ENCODE measurements at places on chromosomes 16 and 17.
A peak's percentile ranks its signal among the peaks of the same experiment; 100 is the strongest.

DNA sequence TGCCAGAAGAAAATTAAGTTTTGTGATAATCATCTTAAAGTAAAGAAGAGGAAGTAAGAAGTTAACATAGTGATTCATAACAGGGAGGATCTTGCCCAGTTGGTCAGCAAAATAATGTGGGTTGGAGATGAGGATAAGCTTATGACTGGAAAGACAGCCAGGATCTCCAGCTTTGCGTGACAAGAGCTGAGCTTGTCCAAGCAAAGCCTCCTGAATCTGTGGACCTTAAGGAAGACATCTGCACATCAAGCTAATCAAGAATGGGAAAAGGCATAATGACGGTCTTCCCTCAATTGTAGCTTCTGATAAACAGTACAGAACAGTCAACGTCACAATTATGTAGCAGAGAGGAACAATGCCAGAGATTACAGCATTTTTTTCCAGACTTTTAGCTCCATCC lies 744.7 kb upstream of the GOT2 start:
- DNase-seq: no peak

DNA sequence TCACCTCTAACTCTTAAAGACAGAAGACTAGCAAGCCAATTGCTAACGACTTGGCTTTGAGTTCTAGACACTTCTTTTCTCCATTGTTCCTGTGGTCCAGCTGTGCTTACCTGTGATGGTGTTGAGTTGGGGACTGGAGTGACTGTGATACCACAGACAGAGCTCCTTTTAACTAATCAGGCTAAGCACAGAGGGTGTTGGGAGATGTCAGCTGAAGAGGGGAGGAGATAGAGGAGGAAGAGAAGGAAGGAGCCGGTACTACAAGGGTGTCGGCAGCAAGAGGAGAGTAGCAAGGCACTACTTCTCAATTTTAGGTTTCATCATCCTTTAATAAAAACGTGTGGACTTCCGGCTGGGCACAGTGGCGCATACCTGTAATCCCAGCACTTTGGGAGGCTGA lies 5.1 kb upstream of the MYO1D start:
- no peak for DNase-seq

DNA sequence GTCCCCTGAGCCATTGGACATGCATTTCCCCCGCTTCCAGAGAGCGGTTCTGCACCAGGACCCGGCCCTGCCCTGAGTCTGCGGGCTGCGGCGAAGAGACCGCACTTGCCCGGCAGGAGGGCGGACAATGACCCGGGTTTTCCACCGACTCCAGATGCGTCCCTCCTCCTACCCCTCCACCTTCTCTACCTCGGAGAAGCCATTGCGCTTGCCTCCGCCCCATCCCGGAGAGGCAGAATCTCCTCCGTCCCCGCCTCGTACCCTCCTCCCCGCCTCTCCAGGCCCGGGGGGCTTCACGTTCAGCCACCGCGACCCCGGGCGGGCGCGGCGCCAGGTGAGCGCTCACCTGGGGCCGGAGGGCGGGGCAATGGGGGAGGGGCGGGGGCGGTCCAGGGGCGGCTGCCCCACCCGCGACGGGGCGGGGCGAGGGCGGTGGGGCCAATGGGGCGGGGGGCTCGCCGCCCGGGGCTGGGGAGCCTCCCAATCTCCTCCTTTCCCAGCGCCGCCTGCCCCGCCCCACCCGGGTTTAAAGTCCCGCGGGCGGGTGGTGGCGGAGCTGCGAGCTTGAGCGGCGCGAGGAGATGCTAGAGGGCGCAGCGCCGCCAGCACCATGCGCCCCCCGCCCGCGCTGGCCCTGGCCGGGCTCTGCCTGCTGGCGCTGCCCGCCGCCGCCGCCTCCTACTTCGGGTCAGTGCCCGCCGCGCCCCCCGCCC lies at the start of gene WNT9B:
WNT9B (plus strand) TSS at position 555 of the 713 bp plus-strand sequence; CDS start at position 611, 56 bp downstream.
- DNase-seq: no peak

DNA sequence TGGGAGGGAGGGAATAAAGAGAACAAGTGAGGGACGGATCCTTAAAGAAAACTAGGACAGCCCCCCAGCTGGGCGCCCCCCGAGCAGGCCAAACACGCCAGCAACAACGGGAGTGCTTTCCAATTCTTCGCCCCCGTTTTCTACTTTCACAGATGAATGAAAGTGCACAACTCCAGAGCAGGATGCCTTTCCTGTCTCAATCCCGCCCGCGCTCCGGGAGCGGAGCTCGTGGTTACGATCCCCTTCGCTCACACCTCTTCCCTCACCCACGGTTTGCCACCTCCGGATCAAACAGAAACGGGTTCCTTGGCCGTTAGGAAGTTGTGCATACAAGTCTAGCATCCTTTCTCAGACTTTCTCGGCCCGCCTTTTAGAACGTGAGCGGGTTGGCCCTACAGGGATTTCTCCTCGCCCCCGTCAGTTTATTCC lies 680 bp downstream of the SKA2 start:
- DNase-seq: peak; percentile 26
